ENCODE measurements at places on chromosomes 11 and 22.

DNA sequence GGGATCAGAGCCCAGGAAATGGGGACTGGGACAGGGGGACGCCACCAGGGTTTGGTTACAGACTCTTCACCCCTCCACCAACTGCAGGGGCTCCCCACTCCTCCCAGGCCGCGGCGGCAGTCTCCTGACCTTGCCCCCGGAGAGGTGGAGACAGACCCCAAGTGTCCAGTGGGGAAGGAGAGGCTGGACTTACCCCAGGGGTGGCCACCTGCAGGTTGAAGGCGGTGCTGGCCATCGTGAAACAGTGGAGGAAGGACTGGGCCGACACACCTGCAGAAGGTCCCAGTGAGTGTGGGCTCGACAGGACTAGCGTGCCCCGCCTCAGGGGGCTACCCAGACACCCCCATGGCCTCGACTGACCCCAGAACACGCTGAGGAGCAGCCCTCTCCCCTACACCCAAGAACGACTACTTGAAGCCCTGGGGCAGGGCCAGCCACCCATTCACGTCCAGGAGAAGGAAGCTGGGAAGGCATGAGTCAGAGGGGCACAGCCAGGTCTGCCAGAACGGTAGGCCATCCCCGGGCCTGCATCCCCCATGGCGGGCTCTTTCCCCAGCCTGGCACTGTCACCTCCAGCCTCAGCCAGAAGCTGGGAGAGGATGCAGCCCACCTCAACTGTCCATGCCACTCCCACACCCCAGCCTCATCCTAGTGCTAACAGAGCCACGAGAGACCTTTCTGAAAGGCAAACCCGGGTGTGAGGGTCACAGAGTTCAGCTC lies 2.3 kb downstream of the GATD1 start:
- no peak for DNase-seq

- no peak for DNase-seq
Measured at GRCh38 chr22:28444659-28445058, 235.0 kb downstream of the TTC28 start.

- DNase-seq: no peak
Measured at GRCh38 chr22:20404881-20405280, 10.9 kb downstream of the ZNF74 start.

DNA sequence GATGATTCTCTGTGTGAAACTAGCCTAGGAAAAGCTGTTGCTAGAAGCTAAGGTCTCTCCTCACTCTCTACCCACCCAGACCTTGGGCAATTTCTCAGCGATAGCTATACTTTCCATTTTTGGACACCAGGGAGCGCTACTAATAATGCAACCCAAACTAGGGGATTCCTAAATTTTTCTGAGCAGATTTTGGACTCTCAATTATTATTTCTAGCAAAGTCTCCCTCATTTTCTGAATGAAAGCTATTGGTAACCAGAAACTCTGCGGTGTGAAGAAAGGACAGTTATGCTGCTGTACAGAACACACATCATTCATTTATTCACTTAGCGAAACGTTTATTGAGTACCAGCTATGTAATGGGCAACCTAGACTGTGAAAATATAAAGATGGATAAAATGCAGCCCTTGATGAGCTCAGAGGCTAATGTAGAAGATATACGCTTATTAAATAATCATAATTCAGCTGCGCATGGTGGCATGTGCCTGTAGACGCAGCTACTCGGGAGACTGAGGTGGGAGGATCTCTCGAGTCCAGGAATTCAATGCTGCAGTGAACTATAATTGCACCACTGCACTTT lies 6.1 kb upstream of the STIM1 start:
- DNase-seq: peak; percentile 63

- no peak for DNase-seq
Measured at GRCh38 chr11:110755941-110756340, 43.7 kb upstream of the ARHGAP20 start.

DNA sequence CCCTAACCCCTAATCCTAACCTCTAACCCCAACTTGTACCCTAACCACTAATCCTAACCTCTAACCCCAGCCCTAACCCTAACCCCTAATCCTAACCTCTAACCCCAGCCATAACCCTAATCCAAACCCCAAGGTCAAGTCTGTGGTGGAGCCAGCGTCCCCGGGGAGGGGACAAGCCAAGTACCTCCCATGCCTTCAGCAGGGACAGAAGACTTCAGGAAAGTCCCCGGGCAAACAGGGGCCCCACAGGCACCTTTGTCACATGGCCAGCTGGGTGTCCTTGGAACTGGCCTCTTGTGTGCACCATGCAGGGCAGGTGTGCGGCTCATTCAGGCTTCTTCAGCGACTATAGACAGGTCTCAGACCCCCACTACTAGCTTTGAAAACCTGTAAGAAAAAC lies 555.8 kb downstream of the BRD1 start:
- no peak for DNase-seq

- no peak for DNase-seq
Measured at GRCh38 chr22:33756508-33756949, 163.7 kb downstream of the LARGE1 start.

- no peak for DNase-seq
Measured at GRCh38 chr11:8017894-8018483, 30.9 kb downstream of the EIF3F start.

DNA sequence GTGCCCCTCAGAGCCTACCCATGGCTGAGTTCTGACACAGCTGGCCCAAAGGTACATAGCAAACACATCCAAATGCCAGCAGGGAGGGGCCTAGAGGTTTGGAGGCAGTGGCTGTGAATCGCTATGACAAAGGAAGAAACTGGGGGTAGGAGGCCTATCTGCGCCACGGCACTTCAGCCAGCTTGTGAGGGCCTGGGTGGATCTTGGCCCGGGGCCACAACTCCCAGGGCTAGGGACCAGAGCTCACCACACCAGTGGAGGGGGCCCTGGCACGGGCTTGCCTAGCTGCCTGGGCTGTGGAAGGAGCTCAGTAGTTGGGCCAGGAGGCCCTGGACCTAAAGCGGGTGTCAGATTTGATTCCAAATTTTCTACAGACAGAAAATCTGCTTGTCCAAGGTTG lies 9.4 kb upstream of the NAP1L4 start:
- no peak for DNase-seq

- DNase-seq: no peak
Measured at GRCh38 chr11:59189986-59190385, 18.1 kb downstream of the DTX4 start.

DNA sequence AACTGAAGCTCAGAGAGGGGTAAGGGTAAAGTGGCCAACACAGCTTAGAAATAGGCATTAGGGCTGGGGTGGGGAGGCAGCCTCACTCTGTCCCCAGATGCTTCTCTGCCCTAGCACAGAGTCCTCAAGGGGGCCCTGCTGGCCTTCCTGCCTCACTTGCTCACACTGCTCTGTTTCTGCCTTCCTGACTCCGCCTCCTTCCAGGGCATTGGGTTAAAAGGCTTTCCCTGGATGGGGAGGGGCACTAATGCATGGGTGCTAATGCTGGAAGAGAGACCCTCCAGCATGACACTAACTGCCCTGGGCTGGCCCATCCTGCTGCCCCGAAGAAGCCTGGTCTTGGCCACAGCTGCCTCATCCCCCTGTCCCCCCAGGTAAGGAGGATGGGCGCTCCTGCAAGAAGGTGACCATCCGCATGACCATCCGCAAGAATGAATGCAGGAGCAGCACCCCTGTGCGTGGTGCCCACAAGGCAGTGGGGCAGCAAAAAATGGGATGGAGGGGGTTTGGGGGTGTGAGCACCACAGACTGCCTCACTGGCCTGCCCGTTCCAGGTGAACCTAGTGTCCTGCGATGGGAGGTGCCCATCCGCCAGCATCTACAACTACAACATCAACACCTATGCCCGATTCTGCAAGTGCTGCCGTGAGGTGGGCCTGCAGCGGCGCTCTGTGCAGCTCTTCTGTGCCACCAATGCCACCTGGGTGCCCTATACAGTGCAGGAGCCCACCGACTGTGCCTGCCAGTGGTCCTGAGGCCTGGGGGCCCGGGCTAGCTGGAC lies 74.0 kb upstream of the MYOD1 start:
- DNase-seq: no peak

DNA sequence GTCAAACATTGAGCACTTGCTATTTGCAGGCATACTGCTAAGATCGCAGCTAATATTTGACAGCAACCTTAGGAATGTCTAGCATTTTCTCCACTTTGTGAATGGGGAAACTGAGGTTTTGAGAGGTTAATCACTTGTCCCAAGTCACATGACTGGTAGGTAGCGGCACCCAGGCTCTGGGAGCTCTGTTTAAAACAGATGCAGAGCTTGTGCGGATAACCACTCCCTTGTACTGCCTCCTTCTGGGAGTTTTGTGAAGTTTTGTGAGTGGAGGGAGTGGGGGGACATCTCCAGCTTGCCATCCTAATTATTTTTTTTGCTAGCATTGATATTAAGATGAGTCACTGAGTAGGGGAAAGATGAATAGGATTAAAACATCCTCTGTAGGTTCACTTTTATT lies 134.7 kb downstream of the GRIK4 start:
- no peak for DNase-seq

GRCh38 chr11:75510723-75511019 lies 15.1 kb downstream of the GDPD5 start:
- no peak for DNase-seq

GRCh38 chr11:16989554-16989953 lies 24.7 kb downstream of the PLEKHA7 start:
- DNase-seq: no peak

- DNase-seq: no peak
Measured at GRCh38 chr22:18929459-18929858, 6.6 kb downstream of the PRODH start.

GRCh38 chr11:11313426-11313825 lies 39.6 kb downstream of the CSNK2A3 start:
- DNase-seq: no peak

GRCh38 chr11:12024254-12024926 lies 16.0 kb upstream of the DKK3 start:
- no peak for DNase-seq

DNA sequence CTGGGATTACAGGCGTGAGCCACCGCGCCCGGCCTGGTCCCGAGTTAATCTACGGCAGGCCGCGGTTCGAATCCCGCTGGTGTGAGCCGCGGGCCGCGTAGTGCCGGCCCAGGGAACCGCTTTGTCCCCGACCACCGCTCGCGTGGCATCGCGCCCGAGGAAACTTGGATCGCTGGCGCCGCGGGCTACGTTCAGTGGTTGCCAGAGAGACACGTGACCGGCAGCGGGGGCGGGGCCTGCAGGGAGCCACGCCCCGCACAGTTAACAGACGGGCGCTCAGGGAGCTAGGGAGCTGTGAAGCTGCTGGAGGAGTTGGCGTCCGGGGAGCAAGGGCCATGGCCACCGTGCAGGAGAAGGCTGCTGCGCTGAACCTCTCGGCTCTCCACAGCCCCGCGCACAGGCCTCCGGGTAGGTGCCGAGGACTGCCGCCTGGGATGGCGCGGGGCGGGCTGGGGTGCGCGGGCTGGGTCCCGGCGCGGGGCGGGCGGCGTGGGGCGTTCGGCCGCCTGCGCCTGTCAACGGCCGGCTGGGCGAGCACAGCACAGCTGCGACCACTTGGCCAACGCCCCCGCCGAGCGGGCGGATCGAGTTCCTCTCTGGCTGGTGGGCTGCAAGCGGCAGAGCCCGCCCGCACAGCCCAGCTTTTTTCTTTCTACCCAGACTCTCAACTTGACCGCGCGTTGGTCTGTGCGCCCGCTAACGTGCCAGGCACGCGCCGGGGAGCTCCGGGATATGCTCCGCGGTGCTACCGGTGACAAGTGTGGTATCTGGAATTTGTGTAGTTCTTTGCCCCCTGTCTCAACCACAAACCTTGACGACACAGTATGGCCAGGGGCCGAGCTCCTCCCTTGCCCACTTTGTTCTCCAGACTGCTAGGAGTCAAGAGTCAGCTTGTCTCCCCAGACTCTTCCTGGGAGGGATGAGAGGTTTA lies at the start of gene DEPDC7:
DEPDC7 (plus strand) TSS at position 258 of the 931 bp plus-strand sequence; CDS start at position 336, 78 bp downstream.
- peak; percentile 76 for DNase-seq

DNA sequence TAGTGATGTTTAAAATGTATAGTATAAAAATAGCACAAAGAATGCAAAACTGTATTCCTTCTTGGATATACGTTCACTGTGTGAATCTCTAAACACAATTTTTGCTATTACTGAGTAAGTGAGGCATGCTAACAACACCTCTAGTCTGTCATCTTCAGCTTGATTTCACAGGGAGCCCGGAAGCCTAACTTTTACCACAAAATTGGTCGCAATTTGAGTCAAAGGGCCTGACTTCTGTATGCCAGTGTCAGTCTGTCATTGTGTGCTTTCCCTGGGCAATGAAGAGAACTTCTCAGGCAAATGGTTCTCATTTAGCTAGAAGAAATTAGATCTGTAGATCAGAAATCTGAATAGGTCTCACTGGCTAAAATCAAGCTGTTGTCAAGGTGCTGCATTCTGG lies 1059.5 kb downstream of the FAM181B start:
- no peak for DNase-seq

DNA sequence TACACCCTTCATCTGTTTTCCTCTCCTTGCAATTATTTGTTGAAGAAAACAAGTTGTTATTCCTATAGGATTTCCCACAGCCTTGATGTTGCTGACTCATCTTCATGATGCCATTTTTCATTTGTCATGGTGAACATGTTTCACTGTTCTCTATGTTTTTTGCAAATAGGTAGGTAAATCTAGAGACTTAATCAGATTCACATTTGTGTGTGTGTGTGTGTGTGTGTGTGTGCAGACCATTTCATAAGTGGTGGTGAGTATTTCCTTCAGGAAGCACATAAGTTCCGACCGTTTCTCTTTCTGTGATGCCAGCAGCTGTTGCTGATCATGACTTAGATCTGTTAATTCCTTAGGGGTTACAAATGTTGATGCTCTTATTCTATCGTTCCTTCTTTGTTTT lies 80.3 kb upstream of the IZUMO1R start:
- DNase-seq: no peak

- DNase-seq: no peak
Measured at GRCh38 chr11:58433638-58434203, 5.8 kb upstream of the OR5B2 start.

- no peak for DNase-seq
Measured at GRCh38 chr11:116650052-116650451, 122.7 kb downstream of the BUD13 start.

DNA sequence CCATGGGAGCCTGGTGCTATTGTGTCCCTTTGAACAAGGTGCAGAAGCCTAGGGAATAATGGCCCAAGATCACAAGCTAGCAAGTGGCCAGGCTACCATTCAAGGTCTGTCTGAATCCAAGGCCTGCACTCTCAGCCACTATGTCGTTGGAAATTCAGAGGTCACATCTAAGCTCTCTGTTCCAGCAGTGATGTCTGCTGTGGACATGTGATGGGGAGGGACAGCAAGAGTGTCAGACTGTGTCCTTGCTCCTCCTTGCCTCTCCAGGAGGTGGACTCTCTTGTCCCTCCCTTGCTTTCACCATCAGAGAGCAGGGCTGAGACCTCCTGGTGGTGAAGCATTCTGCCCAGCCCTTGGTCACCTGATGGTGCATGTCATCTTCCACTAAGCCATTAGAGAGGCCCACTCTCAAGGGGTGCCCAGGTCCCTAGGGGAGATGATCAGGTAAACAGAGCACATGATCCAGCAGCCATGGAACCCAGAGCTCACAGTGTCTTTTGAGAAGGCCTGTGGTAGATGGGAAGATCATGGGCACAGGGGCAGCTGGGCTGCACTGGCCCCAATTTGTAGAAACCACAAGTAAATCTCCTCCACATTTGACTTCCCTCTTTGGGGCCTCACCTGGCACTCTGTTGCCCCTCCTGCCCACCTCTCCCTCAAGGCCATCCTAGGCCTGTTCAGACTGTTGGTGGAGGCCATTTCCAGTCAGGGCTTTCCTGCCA lies 37.1 kb upstream of the SUSD2 start:
- DNase-seq: no peak

All from stimulated activated CD4-positive, alpha-beta T cell treated with anti-CD3 and anti-CD28 coated beads, Interleukin-2, amount 100 ng/mL, for 48 hours (primary cell).